ENCODE measurements at places on chromosomes 3 and 15. TPM values are rescaled to one million over a fixed set of nuclear protein-coding genes. Genes with fewer than 3 reads are reported as not detected.

The LAMB2 gene
- total RNA-seq, result 52.1 TPM

The FBXL22 gene
- 4.2 TPM for total RNA-seq

The SLC51A gene
- 22.9 TPM for total RNA-seq

The PLCB2 gene
- 21.8 TPM for total RNA-seq

The COL7A1 gene
- total RNA-seq, result 3.9 TPM

The SLC28A2 gene
- 1.2 TPM for total RNA-seq

The EHHADH gene
- total RNA-seq, result 18.3 TPM

The DAZL gene
- total RNA-seq, result 0.22 TPM

DNA sequence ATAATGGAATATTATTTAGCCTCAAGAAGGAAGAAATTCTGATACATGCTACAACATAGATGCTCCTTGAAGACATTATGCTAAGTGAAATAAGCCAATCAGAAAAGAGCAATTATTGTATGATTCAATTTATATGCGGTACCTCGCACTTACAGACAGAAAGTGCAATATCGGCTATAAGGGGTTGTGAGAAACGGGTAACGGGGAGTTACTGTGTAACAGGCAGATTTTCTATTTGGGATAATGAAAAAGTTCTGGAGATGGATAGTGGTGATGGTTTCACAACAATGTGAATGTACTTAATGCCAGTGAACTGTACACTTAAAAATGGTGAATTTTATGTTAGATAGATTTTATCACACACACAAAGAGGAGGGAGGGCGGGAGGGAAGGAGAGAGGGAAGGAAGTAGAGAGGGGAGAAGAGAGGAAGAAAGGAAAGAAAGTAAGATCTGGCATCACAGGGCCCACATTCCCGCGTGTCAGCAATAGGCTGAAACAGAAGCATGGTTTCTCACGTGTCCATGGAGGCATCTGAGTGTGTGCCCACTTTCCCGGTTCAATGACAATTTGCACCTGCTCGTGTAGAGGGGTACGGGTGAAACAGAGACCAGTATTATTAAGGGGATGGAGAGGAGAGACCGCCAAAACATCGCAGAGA is 700 bp upstream of the BLM start:
- no peak for DNase-seq

DNA sequence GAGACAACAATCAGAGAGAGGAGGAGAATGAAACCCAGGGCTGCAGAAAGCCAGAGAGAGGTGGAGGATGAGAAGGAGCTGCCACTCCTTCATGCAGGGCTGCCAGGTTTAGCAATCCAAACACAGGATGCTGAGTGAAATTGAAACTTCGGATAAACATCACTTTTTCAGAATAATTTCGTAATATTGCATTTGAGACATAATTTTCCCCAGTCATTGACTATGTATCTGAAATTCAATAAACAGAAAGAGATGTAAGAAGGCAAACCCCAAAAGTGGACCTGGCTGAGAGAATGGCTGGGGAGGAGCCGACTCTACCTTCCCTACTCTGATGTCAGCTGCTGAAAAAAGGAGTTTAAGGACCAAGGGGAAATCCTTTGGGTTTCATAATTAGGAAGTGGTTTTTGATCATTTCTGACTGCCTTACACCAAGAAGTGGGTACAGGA is 33.8 kb downstream of the SLC9A9 start:
- DNase-seq, result no peak

GRCh38 chr3:146019508-146019907 is 141.5 kb downstream of the PLOD2 start:
- DNase-seq, result no peak

GRCh38 chr3:138370321-138370720 is 21.9 kb downstream of the MRAS start:
- no peak for DNase-seq

DNA sequence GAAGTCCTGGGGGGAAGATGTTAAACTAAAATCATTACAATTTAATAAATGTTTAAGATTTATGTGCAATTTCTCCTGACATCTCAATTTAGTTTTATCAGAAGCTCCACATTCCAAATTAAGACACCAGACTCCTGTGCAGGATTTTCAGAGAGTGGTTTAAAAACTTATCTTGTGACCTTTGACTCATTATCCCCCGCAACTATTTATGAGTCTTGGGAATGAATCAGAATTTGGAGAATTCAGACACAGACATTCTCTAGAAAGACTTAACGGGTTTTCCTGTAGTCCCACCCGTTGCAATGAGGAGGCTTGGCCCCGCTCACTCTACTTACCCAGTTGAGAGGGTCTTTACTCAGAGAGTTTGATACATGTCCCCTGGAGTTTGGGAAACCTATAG is 7.1 kb downstream of the OR5K2 start:
- DNase-seq, result no peak

- no peak for DNase-seq
Observed at GRCh38 chr3:16289144-16289889, 24.3 kb downstream of the OXNAD1 start.

GRCh38 chr15:59373215-59373614 is 544 bp upstream of the MYO1E start:
- DNase-seq, result no peak

GRCh38 chr15:52338058-52338457 is 42.5 kb upstream of the MYO5C start:
- no peak for DNase-seq

DNA sequence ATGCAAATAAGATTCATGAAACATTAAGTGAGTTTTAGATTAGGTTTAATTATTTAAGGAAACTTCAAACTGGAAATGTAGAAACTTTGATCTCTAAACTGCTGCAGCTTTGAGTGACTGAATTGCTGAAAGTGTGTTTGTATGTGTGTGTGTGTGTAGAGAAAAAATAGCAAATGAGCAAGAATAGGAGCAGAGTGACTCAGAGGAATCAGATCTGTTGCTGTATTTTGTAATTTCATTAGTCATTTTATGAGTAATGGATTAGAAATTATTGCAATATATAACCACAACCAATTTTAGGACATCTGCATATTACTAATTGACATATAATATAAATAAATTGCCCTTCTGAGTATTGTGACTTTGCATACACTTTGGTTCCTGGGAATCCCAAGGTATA is 52.8 kb upstream of the SLC9A9 start:
- no peak for DNase-seq

- no peak for DNase-seq
Observed at GRCh38 chr15:37940876-37941275, 6.4 kb downstream of the TMCO5A start.

DNA sequence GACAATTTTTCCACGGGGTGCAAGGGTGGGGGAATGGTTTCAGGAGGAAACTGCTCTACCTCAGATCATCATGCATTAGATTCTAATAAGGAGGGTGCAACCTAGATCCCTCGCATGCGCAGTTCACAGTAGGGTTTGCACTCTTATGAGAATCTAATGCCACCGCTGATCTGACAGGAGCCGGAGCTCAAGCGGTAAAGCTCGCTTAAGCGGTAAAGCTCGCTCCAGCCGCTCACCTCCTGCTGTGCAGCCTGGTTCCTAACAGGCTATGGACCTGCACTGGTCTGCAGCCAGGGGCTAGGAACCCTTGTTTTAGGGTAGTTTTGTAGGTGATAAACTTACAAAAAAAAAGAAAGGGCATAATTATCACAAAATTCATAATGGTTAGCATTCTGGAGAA is 53.9 kb upstream of the RYR3 start:
- no peak for DNase-seq

GRCh38 chr15:29826908-29827820 is 4.9 kb upstream of the TJP1 start:
- no peak for DNase-seq

GRCh38 chr3:43785551-43785950 is 94.8 kb downstream of the ABHD5 start:
- DNase-seq, result no peak

DNA sequence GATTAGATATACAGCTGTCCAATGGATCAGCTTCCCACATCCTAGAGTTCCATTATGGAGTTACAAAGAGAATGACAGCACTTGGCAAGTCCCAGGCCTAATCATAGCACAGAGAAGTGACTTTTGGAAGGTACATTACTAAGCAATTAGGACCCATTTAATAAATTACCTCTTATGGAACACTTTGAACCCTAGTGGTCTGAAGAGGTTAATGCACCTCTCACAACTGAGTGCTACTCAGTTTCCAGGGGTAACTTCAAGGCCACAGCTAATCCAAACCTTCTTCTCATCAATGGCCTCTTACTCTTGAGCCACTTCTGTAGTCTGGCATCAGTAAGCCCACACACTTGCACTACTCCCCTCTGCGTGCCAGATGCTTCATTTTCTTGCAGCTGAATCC is 34.9 kb upstream of the MEIS2 start:
- DNase-seq, result no peak

- peak; percentile 34 for DNase-seq
Observed at GRCh38 chr3:134294302-134295280, 43.9 kb upstream of the RYK start.

DNA sequence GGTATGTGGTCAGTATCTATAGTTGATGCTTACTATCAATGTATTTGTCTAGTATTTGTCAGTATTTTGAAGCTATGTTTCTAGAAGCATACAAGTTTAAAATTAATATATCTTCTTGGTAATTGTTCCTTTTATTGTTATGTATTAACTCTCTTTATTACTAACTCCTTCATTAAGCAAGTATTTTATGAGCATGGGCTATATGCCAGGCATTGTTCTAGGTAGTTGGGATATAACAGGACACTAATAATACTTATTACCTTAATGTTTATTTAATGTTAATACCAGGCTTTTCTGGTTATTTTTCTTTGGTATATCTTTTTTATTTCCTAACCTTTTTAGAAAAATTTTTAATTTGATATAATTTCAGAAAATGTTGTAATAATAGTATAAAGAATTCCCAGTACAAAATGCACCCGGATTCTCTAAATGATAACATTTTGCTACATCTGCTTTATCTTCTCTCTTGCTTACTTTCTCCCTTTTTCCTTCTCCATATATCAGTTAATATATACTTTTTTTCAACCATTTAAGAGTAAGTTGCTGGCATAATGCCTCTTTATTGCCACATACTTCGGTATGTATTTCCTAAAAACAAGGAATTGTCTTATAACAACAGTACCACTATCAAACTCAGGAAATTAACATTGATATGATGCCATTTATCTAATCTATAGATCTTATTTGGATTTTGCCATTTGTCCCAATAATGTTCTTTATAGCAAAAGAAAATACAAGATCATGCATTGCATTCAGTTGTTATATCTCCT is 30.9 kb downstream of the LRRC49 start:
- no peak for DNase-seq

DNA sequence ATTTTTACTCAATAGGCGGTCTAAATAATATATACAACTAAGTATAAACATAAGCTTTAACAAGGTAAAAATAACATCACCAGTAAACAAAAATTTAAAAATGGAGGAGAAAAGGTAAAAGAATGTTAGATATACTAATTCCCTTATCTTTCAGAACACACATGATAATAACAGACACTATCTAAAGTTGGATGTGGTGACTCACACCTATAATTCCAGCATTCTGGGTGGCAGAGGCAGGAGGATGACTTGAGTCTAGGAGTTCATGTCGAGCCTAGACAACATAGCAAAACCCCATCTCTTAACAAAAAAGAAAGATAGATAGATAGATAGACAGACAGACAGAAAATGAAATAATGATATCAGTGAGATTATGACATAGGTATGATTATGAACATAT is 85.1 kb downstream of the STAG1 start:
- DNase-seq, result no peak

GRCh38 chr3:24736701-24737100 is 242.1 kb upstream of the THRB start:
- DNase-seq, result no peak

DNA sequence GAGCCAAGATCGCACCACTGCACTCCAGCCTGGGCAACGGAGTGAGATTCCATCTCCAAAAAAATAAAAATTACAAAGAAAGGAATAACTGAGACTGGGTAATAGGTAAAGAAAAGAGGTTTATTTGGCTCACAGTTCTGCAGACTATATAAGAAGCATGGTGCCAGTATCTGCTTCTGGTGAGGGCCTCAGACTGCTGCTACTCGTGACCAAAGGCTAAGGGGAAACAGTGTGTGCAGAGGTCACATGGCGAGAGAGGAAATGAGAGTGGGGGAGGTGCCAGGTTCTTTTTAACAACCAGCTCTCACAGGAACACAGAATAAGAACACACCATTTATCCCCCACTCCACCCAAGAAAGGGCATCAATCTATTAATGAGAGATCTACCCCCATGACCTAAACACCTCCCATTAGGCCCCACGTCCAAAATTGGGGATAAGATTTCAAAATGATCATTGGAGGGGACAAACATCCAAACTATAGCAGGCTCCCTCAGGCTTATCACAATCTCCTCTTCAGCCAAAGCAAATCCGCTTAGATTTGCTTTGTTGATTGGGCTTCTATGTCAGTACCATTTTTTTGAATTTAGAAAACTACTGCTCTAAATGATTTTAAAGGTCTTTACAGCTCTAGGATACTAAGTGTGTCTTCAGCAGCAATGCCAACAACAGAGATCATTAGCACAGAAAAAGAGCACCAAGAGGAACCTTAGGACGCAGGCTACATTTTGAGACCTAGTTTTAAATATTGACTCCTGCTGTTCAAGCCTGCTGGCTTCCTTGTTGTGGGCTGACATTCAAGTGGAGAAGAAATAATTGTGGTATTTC is 84.2 kb upstream of the TBL1XR1 start:
- DNase-seq, result no peak

DNA sequence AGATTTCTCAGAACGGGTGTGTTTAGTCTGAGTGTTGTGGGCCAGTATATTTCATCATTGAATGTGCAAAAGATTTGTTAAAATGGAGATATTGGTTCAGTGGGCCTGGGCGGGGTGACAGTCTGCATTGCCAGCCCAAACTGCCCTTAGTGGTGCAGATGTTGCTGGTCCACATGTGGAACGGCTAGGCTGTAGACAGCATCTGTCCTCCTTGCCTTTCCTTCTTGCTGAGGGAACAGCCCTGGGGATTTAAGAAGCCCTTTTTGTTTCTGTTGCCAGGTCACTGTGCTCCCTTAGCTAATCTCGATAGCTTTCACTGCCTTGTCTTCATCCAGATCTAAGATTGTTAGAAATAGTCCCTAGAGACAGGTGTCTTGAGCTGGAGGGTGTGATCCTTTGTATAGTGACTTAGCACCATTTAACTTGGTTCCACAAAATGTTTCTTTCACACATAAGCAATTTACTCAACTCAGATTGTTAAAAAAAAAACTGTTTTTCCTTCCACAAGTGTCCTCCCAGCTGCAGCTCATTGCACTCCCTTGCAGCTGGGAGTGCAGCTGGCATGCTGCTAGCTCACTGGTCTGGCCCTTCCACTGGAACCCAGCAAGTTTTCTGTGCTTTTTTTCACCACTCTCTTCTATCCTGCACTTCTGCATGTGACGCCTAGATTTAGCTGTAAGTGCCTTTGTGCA is 37.5 kb downstream of the GAP43 start:
- no peak for DNase-seq

Data from mucosa of descending colon (tissue), 3 donors.